Stromal cell of bone marrow (primary cell): ENCODE measurements at places on chromosomes 12 and 14.

DNA sequence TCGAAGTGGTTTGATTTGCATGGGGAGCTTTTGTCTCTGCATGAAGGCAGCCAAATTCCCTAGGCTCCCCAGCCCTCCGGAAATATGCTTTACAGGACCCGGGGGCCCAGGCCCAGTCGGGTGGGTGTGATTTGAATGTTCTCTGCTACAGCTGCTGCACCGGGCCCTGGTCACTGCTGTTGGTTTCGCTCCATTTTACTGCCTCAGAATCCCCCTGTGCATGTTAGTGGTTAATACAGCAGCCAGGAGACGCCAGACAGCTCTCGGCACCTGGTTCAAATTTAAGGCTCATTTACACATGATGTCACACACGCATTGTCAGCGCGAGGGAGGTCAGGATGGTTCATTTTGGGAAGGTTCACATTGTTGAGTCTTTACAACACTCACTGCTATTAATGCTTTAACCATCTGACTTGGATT lies 99.6 kb downstream of the SLC38A6 start:
- DNase-seq, result peak; percentile 76

GRCh38 chr12:51896236-51896635 lies 8.3 kb downstream of the ANKRD33 start:
- no peak for DNase-seq

DNA sequence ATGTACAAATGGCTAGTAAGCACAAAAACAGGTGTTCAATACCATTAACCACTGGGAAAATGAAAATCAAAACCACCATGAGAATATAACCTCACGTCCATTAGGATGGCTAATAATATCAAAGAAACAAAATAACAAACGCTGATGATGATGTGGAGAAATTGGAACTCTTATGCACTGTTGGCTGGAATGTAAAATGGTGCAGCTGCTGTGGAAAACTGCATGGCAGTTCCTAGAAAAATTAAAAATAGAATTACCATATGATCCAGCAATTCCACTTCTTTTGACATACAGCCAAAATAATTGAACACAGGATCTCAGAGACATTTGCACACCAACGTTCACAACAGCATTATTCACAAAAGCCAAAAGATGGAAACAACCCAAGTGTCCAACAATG lies 51.5 kb downstream of the TMPRSS12 start:
- no peak for DNase-seq

GRCh38 chr12:30700216-30700900 lies 4.7 kb upstream of the IPO8 start:
- no peak for DNase-seq

DNA sequence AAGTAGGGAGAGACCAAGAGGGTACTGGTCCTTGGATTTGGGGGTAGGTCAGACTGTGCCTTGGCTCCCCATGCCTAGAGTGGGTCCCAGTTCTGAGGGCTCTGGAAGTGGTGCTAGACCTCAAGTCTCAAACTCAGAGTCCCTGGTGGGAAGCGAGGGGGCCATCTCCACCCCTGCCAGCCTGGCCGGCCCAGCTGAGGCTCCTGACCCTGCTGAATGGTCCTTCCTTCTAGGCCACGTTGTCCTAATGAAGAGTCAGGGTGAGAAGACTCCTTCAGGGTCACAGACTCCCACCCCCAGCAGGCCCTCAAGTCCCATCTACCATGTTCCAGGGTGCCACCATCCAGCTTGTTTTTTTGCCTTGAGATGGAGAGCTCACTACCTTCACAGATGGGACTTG lies 12.9 kb downstream of the SERPINA6 start:
- no peak for DNase-seq

- no peak for DNase-seq
These were observed 18.7 kb downstream of the PLEKHG3 start for GRCh38 chr14:64722842-64723447.

GRCh38 chr14:101151226-101151926 lies 247.9 kb upstream of the RTL1 start:
- no peak for DNase-seq

DNA sequence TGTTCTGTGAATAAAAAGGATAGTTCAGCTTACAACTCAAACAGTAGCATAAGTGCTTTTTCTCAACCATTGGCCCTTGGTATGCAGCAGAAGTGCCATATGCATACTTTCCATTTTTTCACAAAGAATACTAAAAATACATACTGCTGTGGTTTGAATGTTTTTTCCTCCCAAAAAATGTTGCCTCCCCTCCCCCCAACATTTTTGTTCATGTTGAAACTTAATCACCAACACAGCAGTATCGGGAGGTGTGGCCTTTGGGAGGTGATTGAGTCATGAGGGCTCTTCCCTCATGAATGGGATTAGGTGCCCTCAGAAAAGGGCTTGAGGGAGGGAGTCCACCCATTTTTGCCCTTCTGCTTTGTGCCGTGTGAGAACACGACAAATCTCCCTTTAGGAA lies 198.6 kb downstream of the ESR2 start:
- DNase-seq, result no peak

DNA sequence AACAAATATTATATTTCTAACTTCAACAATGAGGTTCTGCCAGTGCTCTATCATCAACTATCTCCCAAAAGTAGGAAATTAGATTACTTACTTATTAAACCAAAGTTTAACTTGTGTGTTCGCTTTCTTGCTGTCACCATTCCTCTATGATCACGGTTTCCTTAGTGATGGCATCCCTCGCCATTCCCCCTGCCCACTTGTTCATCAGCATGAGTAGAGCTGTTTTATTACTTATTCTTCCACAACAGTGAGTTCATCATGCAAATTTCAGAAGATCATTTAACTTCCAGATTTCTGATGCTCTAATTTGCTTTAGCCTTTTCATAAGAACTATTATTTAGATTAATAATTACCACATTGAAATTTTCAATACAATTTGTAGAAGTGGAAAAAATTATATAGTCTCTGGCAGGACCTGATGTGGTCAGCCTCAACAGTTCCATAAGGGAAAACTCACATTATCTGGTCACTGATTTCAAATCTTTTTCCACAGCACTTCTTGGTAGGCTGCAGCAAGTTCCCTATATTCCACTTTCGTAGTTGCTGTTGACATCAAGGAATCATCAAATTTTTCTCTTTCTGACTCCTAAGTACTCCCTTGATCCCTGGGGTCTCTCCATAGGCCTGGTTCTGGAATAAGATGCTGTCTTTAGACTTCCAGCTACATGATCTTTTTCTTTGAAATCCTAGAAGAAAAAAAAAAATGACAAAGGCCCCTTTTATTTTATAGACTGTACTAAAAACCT lies 174.6 kb downstream of the RASSF9 start:
- DNase-seq, result no peak

- no peak for DNase-seq
These were observed 18.4 kb downstream of the HDAC7 start for GRCh38 chr12:47801170-47801903.

DNA sequence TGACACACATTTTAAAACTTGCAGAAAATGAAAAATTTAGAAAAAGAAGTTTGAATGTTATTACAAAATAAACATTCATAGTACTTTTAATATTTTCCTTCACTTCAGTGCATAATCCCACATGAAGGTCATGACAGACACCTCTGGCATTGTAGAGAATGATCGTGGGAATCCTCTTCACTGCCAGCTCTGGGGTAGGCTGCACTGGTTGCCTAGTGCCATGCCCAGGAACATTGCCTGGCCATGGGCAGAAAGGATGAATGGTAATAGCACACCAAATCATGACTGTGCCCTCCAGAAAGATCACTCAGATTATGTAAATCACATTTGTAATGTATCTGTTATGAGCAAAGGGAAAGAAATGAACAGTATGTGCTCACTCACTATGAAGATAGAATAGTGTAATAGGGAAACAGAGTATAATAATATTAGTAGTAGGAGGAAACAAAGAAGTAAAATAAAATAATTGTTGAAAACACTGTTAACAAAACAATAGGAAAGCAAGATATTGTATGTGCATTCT lies 161.6 kb downstream of the PLCZ1 start:
- DNase-seq, result peak; percentile 6

- no peak for DNase-seq
These were observed 23.1 kb downstream of the ATP2A2 start for GRCh38 chr12:110304061-110304551.

DNA sequence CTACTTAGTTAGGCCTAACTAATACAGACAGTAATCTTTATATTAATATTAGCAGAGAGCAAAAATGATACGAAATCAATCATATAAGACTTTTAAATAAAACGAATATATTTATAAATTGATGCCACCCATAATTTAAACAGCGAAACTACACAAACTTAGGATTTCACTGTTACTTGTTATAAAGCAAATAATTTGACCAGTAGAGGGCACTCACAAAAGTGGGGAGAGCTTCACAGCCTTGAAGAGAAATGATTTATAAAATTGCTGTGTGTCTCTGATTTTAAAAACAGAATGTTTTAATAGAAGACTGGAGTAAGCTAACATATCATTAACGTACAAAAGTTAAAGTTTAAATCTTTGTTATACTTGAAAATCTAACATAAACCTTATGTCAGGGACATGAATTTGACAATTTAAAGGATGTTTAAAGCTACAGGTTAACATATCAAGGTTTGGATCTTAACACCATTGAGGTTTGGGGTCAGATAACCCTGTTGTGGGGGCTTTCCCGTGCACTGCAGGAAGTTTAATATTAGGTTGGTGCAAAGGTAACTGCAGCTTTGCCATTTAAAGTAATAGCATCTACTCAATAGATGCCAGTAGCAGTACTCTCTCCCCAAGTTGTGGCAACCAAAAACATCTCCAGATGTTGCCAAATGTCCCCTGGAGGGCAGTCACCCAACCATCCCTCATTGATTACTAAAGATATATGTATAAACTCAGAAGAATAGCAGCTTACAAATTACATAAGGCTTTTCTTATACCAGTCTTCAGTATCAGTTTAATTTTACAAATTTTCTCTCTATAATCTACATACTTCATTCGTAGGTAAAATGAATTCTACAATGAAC lies 9.3 kb downstream of the KRAS start:
- peak; percentile 41 for DNase-seq

DNA sequence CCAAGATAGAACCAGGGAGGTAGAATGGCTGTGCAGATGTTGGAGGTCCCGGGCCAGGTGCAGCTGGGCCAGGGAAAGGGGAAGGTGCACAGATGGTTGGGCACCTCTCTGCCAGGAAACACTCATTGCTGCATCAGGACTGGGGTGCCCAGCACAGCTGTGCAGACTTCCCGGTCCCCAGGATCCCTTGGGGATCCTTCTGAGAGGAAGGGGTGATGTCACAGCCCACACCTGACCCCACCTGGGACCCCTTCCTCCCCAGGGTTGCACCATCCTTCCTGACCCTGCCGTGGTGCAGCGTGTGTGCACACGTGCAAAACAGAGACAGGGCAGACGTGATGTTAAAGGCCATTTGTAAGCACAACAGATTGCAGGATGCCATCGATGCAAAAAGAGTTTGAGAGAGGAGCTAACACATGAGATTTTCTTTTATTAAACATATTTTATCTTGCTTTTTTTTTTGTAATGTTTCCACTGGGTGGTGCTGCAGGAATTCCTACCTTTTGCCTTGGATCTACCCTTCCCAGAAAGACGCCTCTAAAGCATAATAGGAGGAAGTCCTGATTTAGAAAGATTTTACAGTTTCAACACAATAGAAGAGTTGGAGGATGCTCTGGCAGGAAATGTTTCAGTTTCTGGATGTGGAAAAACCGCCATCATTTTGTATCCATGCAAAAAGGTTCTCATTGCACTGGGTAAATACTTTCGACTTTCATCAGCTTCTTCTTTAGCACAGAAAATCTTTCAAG lies 14.8 kb downstream of the ELK3 start:
- no peak for DNase-seq

DNA sequence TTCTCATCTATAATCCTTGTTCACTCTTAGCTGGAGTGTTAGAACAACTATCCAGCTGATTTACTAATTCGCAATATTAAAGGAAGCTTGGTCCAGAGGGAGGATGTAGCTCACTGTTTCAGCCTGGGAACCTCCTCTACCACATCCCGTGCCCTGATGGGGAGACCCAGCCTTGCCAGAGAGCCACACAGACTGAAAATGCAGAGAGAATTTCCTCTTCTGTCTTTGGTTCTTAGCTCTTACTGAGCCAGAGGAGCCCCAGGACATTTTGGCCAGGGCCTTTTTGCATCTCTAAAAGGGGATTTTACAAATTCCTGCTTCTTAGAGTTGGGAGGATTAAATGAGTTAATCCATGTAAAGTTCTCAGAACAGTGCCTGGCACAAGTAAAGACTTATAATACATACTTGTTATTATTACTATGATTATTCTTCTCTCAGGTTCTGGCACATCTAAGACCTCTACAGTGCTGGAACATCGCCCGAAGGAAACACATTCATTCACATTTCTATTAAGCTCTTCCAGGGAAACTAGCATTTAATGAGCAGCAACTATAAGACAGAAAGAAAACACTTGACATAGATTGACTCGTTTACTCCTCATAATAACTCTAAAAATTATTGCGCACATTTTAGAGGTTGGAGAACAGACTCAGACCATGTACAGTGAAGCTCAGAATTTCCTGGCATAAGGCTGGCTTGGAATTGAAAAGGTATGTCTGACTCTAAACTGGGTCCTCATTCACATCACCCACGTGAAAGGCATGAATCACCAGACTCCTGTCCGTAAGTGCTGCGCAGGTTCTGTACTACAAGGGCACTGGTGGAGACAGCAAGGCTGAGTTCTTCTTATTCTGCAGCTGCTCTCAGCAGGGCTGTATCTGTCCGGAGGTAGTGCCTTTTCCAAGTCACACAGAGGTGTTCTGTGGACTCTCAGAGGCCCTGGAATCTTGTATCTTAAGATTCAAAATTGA lies 27.8 kb upstream of the AEBP2 start:
- DNase-seq, result no peak

DNA sequence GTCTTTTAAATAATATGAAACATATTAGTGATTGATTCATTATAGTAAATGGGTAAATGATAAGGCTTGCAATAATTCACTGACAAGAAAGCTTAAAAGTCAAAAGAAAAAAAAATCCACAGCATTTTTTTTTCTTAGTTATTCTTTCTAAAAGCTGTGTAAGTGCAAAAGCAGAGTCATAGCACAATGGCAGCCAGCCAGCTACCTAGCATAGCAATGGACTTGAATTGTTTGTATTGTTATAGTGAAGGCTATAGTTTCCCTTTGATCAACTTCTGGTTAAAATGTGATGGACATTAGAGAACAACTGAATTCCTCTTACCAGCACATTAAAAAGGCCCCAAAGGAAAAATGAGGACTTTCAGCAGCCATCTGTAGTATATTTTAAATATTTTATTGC lies 232.1 kb downstream of the NAV3 start:
- peak; percentile 48 for DNase-seq

DNA sequence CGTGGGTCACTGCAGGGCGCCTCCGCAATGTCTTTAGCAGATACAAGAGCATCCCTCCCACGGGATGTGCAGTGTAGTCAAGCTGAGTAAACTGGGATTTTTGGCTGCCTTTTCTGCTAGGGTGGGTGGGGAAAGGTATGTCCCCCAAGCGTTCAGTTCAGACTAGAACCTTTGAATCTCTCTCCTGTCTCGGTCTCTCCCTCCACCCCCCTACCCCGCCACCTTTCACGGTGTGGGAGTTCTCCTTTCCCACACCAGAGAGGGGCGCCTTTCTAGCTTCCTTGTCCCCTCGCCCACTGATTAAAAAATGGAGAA lies 525 bp upstream of the FAR2 start:
- peak; percentile 3 for DNase-seq
